Stimulated activated CD4-positive, alpha-beta T cell treated with anti-CD3 and anti-CD28 coated beads, Interleukin-12 subunit alpha, Interleukin-12 subunit beta, amount 100 ng/mL, for 24 hours (primary cell): ENCODE measurements at places on chromosomes 12 and 14.

- no peak for DNase-seq
These were observed 28.0 kb downstream of the CEP290 start for GRCh38 chr12:88113871-88114270.

DNA sequence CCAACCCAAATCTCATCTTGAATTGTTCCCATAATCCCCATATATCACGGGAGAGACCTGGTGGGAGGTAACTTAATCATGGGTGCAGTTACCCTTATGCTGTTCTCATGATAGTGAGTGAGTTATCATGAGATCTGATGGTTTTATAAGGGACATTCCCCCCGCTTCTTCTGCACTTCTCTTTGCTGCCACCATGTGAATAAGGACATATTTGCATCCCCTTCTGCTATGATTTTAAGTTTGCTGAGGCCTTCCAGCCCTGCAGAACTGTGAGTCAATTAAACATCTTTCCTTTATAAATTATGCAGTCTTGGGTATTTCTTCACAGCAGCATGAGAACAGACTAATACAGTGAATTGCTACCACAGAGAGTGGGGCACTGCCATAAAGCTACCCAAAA lies 179.1 kb downstream of the LRIG3 start:
- no peak for DNase-seq

- DNase-seq = no peak
These were observed 4.0 kb downstream of the FGF6 start for GRCh38 chr12:4441355-4442335.

DNA sequence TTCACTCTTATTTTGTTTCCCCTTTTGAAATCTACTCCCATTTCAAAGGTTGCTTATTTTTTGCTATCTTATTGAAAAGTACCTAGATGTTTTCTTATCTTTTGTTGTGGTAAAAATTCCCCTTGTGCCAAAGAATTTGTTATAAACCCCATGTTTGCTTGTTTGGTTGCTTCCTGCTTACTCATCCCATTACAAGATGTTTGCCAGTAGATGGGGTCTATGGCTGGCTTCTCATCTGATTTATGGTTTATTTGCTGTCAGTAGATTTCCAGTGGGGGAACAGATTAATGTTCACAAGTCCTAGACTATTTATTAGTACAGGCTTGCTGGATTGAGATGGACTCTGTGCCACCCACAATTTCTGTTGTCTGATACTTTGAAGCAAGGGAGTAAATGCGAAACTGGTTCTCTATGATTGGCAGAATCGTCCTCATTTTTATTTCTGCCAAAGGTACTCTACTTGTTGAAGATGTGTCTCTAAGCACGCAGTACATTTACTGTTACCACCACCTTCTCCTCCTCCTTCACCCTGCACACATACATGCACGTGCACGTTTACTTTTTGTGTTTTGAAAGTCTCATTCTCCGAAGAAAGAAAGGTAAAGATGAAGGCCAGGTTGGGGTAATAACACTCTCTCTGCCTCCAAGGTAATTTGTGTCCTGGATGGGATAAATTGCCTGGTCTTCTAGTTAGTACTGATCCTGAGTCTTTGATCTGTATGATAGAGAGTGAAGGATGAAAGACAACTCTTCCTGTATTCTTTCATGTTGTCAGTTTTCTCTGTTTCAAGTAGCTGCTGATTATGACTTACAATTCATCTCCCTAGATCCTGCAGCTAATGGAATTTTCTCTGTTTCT lies 117.2 kb upstream of the ATP2B1 start:
- DNase-seq = no peak

- DNase-seq = no peak
These were observed 136.4 kb downstream of the KIF26A start for GRCh38 chr14:104274806-104275205.

DNA sequence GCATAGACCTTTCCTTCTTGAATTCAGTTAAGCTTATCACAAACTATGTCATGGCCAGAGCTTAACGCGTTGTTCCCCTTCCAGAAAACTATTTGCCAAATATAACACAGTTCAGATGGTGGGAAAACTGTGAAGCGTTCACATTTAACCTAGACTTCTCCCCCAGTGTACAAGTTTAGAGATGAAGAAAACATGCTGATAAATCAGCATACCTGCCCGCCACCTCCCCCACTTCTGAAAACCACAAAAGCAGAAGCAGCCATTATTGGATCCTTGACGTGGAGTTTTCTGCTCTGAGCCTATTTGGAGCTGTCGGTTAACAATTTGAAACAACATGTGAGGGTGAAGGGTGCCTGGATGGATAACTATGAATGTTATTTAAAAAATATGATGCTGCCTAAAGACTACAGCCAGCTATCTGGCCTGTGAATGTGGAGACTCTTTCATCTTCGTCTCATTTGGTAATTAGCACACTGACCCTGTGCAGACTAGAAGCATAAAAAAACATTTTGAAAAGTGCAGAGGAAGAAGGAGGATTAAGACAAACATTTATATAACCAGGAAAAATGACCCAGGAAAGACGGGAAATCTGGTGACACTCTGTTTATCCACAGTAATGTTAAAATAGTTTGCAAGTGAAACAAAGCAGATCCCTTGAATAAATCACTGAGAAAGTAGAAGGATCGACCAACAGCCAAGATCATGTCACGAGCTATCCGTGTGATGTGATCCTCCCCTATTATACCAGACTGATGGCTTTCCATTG lies 408.2 kb downstream of the AEBP2 start:
- no peak for DNase-seq

DNA sequence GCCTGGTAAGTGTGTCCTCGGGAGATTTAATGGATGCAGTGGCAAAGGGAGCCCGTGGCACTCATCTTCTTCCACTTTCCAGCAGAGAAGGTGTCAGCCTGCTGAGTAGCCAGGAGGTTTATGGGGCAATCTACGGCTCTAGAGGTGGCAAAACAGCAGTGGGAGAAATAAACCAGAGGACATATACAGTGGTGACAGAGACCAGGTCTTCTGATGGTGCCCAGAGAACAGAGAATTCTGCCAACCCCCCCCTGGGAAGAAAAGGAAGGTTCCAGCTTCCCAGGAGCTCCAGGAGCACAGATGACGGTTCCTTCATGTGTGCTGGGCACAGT lies 43.0 kb downstream of the SMIM41 start:
- no peak for DNase-seq

DNA sequence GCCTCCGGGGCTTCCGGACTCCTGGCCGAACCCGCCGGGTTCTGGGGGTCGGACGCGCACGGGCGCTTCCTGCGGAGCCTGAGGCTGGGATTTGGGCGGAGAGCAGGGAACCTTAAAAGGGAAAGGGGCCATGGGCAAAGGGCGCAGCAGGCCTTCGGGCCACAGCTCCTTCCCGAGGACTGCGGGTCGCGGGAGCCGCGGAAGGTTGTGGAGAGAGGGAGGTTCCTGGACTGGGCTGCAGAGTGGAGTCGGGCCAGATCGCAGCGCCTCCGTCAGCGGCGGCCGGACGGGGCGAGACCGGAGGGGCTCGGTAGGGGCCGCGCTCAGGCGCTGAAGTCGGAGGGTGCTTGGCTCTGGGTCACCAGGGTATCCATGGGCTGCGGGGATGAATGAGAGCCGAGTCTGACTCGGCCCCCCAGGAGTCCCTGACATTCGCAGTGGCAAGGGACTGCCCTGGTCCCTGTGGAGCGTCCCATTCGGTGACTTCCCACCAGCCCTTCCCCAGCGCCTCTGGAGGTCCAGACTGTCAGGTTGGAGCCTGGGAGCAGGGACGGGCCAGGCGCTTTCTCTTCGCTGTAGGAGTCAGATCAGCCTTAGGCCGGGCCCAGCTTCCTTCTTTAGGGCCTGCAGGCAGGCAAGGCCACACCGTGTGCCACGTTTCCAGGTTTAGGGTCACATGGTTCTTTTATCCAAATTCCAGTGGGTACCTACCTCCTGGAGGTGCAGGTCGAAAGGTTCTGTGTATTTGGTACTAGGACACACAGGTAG lies 938 bp upstream of the SLC25A29 start:
- no peak for DNase-seq

GRCh38 chr12:71036526-71036925 lies 116.0 kb upstream of the PTPRR start:
- no peak for DNase-seq

DNA sequence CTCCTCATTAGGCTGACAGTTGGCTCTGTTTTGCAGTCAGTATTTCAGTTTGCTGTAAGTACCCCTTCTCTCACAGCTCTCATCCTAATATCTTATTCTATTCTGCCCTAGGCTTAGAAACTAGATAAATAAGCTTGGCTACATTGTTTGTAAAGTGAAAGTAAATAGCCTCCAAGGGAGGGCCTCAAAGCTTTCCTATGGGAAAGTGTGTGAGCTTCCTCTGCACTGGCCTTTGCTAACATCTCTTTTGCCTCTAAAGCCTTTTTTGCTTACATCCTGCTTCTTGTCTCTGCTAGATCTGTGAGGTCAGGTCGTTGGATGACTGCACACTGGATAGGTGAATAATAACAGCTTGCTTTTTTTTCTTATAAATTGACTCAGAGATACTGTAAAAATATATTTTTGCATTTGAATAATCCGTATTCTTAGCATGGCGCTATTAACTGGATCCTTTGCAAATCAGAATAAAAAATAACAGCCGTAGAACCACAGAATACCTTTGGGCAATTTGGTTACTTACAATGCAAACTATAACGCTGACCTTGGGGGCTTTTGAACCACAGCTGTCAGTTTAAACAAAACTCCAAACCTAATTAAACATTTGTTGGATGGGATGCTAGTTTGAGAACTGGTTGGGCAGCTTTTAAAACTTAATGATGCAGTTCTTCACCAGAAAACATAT lies 55.1 kb downstream of the TTC6 start:
- DNase-seq = no peak

DNA sequence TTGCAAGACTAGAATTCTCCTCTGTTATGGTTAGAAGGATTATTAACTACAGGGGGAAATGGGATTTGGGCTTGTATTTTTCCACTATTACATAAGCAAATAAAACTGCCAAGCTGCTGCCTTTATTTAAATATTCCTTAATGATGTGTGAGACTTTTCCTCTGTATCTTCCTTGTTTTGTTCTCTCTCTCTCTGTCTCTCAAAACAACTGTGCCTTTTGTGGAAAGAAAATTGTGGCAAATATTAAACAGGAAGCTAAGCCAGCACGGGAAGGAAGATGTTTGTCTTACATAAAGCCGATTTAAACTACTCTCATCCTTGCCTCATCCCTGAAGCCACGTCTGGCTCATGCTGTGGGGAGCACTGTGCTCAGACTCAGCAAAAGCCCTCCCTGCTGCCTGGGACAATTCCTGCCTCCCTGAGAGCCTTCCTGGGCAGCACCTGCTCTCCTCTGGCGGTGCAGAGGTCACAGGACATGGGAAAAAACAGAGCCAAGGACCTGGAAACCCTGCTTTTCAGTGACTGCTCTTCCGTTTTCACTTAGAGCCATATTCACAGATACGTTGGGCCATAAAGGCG lies 237.2 kb downstream of the SLC15A4 start:
- no peak for DNase-seq

- no peak for DNase-seq
These were observed 13.1 kb upstream of the POC1B start for GRCh38 chr12:89538897-89539296.

DNA sequence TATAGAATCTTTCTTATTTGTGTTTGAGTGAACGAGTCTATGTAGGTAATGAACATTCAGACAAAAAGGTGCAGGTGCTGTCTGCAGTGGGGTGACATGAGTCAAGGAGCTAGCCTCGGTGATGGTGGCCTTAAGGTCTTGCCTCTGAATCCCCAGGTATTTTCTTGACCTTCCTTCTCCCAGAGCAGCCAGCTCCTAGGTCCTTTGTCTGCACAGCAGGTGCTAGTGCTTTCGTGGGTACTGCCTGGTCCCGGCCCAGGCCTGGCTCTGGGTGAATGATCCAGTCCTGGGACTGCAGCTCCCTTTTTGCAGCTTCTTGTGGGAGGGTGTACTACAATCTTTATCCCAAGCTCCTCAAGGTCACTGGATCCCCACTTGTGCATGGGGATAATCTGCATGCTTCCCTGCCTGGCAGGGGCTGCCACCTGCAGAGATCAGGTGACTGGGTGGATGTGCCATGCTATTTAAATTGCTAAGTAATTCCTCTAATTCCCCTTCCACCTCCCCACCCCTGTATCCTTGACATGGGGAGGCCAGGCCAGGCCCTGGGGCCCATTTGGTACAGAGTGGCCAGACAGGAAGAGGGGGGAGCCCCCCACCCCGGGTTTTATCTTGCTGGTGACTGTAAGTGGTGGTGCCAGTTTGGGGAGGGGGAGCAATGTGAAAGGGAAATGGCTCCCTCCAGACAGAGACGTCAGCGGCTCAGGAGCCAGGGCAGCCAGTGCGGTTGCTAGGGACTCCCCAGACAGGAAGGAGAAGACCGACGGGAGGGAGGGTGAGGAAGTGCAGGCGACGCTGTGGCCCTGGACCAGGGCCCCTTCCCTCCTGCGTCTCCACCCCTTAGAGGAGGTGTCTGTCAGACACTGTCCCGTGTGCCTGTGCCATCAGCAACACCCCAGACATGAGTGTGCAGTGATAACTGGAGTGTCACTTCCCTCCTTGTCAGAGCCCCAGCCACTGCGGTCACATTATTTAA lies 6.7 kb downstream of the VASH1 start:
- no peak for DNase-seq

- DNase-seq = no peak
These were observed 373.9 kb downstream of the ALG10 start for GRCh38 chr12:34396006-34396860.

- DNase-seq = no peak
These were observed 121.1 kb upstream of the EEA1 start for GRCh38 chr12:93050026-93050747.

DNA sequence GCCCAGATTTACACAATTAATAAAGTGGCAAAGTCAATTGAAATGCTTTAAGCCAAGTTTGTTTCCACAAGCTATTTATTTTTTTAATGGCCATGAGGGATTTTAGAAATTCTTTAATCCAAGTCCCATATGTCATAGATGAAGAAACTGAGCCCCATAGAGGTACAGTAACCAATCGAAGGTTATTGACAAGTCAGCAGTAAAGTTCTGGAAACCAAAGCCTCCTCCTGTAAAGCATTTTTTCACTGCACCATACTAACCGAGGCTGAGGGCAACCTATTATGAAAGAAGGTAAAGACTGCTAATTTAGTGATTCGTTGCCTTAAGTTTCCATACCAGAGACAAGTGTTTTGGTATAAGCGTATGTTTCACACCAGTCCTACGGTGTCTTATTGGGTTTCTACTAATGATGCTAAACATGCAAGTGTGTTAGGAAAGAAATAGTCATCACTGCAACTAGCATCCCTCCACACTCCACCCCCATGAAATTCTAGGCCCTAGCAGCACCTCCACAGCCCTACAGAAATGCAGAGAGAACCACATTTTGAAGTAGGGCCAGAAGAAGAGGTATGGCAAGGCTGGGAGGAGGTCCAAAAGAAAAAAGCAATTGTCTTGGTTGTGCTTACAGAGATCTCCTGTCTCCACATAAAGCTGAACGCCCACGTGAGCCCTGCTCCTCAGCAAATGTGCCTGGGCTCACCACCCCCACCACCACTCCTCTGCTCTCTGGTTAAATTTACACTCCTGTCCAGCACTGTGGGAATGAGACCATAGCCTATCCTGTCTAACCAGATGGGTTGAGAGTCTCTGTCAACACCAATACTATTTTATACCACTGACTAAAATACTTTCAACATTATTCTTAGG lies 271.1 kb upstream of the G2E3 start:
- DNase-seq = no peak
